Activated CD4-positive, CD25-positive, alpha-beta regulatory T cell treated with anti-CD3 and anti-CD28 coated beads, Interleukin-2, amount 50 U/mL, for 16 hours (primary cell): ENCODE measurements at places on chromosomes 11 and 22.

GRCh38 chr22:45551310-45552016 lies 48.8 kb downstream of the FBLN1 start:
- DNase-seq: no peak

DNA sequence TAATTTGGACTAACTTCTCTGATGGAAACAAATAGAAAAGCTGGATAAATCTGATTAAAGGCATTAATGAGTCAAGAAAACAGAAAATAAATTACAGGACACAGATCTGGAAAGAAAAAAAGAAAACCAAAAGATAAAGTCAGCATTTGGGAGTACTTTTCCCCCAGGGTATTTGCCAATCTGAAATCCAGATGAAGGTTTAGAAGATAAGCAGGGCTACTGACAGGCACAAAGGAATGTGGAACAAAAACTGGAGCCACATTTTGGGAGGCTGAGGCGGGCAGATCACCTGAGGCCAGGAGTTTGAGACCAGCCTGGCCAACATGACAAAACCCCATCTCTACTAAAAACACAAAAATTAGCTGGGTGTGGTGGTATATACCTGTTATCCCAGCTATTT lies 57.2 kb downstream of the SBF2 start:
- no peak for DNase-seq

DNA sequence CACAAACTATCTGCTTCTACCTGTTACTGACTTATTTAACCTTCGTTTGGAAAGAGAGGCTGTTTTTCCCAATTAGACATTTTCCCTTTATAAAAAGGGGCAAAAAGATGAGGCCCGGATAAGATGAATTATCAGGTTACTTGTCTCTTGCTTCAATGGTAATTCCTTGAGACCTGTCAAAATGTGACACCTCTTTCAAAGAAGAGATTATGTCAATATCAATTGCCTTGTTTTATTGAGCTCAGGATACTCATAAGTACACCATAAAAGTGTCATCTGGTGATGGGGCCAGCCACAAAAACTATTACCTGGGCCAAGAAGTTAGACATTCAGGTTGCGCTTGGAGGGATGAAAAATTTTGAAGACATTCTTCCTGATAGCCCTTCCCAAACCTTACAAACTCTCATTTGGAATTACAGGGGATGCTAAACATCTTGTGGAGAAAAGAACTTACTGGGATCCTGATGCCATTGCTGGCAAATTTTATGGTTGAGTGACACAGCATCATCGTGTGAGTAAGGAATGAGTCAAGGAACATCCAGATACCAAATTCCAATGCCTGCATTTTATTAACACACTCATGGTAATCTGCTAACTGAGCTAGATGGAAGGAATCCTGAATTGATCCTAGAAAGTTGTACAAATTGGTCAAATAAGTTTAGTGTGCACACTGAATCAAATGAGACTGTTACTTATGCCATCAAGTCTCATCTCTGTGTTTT lies 1071.2 kb downstream of the LRRC4C start:
- DNase-seq: no peak

- DNase-seq: no peak
These were observed 9.1 kb downstream of the F2 start for GRCh38 chr11:46727952-46728658.

DNA sequence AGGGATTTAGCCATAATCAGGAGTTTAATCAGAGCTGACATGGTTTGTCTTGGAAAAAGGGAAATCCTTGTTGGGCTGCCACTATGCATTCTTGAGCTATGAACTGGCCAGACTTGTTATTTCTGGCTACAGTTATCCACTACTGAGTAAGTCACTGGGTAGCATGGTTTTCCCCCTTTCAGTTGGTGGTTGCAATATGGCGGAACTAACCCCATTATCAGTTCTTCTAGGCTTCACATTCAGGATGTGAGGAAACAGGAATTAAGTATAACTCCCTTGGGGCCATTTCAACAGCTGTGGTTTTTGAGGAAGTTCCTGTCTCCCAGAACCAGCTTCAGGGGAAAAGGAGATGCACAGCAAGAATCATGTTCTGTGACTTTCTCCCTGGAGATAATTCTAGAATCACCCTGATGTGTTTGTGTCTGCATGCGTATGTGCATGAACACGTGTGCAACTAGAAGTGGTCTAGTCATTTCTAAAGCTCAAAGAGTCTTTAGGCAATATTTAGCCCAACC lies 103.0 kb upstream of the CD44 start:
- DNase-seq: no peak

DNA sequence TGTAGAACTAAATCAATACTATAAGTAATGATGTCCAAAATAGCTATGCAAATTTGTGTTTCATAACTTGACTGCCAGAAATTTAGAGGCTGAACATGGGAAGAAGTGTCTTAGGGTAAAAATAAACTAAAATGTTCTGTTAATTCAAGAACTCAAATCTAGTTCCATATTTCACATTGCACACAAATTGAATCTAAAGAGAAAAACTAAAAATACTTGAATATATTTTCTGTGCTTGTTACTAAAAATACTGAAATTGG lies 43.5 kb downstream of the FANCF start:
- no peak for DNase-seq

- DNase-seq: no peak
These were observed 447.0 kb downstream of the AASDHPPT start for GRCh38 chr11:106524436-106524835.
